ENCODE measurements at places on chromosomes 4 and X. TPM values are rescaled to one million over a fixed set of nuclear protein-coding genes. Genes with fewer than 3 reads are reported as not detected.

DNA sequence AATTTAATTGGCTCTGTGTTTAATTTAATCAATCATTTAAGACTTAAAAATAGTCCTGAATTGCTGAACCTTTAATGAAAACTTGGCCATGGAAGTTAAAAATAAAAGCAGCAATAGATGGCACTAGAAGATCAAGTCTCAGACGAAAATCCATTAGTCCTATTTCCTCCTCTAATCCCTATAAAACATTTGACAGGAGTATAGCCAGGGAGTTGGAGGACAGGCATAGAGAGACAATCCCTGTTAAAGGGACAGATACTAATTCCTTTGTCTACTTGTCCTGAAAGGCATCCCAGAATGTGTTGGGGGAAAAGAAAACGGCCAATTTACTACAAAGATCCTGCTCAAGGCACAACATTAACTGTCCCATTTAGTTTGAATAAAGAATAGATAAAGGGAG, 276.3 kb upstream of the TACR3 start:
- no peaks in the 10 kb centered on the region for H3K36me3 ChIP-seq
- H3K27me3 ChIP-seq = no peaks in the 10 kb centered on the region
- H3K27ac ChIP-seq = no peak overlapping the region
- no peaks in the 10 kb centered on the region for H3K4me1 ChIP-seq

Gene SLC9B1
- 2.2 TPM for total RNA-seq

DNA sequence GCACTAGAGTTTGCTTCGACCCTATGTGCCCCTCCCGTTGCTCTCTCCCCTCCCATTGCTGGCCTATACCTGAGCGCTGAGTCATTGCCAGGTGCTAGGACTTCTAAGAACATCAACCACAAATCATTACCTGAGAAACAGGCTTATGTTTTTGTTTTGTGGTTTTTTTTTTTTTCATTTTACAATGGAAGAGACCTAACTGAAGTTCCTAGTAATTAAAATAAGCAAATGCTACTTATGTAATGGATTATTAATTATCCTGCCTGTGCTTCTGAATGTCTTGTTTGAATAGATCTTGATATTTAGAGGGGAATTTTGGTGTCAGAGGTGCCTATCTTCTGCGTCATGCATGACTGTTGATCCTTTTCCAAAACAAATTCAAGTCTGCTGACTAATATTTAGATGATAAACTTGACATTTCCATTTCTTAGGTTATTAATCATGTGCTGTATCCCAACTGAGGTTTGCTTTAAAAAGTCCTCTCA, 275.4 kb upstream of the CPEB2 start:
- H3K4me1 ChIP-seq = no peaks in the 10 kb centered on the region
- H3K4me3 ChIP-seq = no peak overlapping the region

DNA sequence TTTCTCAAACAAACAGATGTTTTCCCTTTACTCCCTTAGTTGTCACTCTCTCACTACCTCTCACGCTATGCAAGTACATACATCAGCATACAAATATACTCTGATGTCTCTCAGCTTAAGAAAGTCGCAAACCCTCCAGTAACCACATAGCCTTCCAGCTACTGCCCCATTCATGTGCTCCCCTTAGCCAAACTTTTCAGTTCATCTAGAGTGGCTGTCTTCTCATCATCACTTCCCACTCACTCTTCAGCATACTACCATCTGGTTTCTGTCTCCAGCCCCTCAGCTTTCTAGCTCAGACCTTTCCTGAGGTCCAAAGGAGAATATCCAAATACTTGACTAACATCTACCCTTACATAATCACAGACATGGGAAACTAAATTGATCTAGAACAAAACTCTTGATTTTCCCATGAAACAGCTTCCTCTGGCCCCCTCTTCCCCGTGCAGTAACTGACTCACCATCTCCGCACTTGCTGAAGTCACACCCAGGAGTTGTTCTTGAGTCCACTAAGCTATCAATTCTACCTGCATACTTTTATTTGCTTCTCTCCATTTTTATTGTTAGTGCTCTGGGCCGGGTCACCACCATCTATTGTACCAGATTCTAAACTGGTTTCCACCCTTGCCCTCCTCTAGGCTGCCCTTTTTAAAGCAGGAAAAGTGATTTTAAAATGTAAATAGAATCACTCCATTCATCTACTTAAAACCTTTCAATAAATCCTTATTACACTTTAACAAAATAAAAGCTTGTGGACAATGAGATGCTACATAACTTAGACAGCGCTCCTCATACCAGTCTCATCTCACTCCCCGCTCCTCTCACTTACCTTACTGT, 57.2 kb downstream of the CASP6 start:
- H3K36me3 ChIP-seq = peaks cover 4% of the 10 kb centered on the region
- no peak overlapping the region for H3K27ac ChIP-seq
- H3K4me1 ChIP-seq = peaks cover 24% of the 10 kb centered on the region
- no peaks in the 10 kb centered on the region for H3K27me3 ChIP-seq

- H3K4me3 ChIP-seq = no peak overlapping the region
- peaks cover 2% of the 10 kb centered on the region for H3K4me1 ChIP-seq
- H3K27ac ChIP-seq = no peak overlapping the region
These were observed 39.6 kb downstream of the DGKK start for GRCh38 chrX:50430917-50431575.

- no peak for DNase-seq
- peaks cover 8% of the 10 kb centered on the region for H3K4me1 ChIP-seq
- H3K27me3 ChIP-seq = no peaks in the 10 kb centered on the region
- peaks cover under 1% of the 10 kb centered on the region for H3K36me3 ChIP-seq
These were observed 18.1 kb downstream of the USP46 start for GRCh38 chr4:52640808-52641565.

- H3K27me3 ChIP-seq = no peaks in the 10 kb centered on the region
- no peak overlapping the region for H3K27ac ChIP-seq
- no peak for DNase-seq
- H3K4me1 ChIP-seq = no peaks in the 10 kb centered on the region
- H3K4me3 ChIP-seq = no peak overlapping the region
- no peaks in the 10 kb centered on the region for H3K36me3 ChIP-seq
These were observed 605.8 kb upstream of the TENM3 start for GRCh38 chr4:181637186-181638105.

Gene PABPC4L
- total RNA-seq = not detected

Gene CLNK
- total RNA-seq = not detected

GRCh38 chr4:185743722-185744487, 68.1 kb downstream of the SORBS2 start:
- H3K27me3 ChIP-seq = peaks cover 8% of the 10 kb centered on the region
- H3K36me3 ChIP-seq = no peaks in the 10 kb centered on the region
- DNase-seq = no peak
- H3K4me3 ChIP-seq = no peak overlapping the region
- H3K27ac ChIP-seq = no peak overlapping the region

- DNase-seq = no peak
- peaks cover 16% of the 10 kb centered on the region for H3K4me1 ChIP-seq
- H3K27me3 ChIP-seq = peaks cover 73% of the 10 kb centered on the region
- H3K4me3 ChIP-seq = peak overlapping the region; percentile 96
These were observed 660 bp upstream of the HSPA4L start for GRCh38 chr4:127781300-127782024.

- H3K36me3 ChIP-seq = no peaks in the 10 kb centered on the region
- no peak for DNase-seq
- H3K27ac ChIP-seq = no peak overlapping the region
- peaks cover 5% of the 10 kb centered on the region for H3K27me3 ChIP-seq
- no peak overlapping the region for H3K4me3 ChIP-seq
These were observed 21.3 kb upstream of the SULT1E1 start for GRCh38 chr4:69881173-69881773.

DNA sequence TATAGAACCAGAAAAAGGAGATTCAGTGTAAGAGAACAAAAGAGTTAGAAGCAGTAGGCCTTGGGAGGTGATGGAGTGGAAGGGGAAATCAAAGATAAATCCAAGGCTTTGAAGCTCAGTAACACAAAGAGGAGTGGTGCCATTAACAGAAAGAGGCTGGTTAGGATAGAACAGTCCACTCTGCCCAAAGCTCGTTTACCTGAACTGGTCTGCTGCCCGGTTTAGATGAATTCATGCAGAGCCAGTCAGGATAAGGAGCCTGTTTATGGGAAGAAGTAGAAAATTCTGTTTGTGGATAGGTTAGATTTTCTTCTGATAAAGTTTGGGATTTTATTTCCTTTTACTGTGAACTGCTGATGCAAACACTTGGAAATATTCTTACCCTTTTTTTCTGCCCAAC, 80.6 kb downstream of the HMGB2 start:
- H3K4me3 ChIP-seq = no peak overlapping the region
- no peaks in the 10 kb centered on the region for H3K4me1 ChIP-seq
- H3K36me3 ChIP-seq = no peaks in the 10 kb centered on the region
- no peak overlapping the region for H3K27ac ChIP-seq

DNA sequence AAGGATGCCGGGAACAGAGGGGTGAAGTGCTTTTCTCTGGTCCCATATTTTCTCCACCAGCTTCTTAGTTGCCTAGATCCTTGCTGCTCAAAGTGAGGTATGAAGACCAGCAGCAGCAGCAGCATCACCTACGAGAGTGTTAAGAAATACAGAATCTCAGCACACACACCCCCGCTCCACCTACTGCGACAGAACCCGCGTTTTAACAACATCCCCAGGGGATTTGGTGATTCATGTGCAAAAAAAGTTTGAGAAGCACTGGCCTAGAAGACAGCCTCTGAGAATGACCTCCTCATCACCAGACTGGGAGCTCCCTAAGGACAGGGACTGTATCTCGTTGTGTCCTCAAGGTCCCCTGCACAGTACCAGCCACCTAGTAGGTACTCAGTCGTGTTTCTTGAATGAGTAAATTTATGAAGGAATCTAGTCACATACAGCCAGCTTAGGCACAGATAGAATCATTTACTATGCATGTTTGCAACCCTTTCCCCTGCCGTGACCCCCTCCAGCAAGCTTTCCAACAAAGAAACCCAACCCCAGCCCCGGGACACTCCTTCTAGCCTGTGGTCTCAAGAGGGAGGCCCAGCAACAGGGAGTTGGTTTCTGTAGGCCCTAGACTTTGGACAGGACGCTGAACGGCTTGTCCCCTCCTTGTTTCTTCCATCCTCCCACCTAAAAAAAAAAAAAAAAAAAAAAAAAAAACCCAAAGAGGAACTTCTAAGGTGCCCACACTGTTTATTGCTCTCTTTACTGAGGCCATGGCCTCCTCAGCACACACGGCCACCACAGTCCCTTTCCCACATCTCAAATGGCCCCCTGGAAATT, 21.5 kb downstream of the RTL5 start:
- DNase-seq = no peak
- H3K27ac ChIP-seq = no peak overlapping the region
- peaks cover 45% of the 10 kb centered on the region for H3K27me3 ChIP-seq
- H3K4me3 ChIP-seq = no peak overlapping the region
- H3K36me3 ChIP-seq = no peaks in the 10 kb centered on the region

- H3K4me1 ChIP-seq = no peaks in the 10 kb centered on the region
- peaks cover 4% of the 10 kb centered on the region for H3K36me3 ChIP-seq
- H3K27me3 ChIP-seq = no peaks in the 10 kb centered on the region
- H3K27ac ChIP-seq = no peak overlapping the region
These were observed 61.9 kb downstream of the SLC9A6 start for GRCh38 chrX:136047016-136047642.

Gene BCOR
- 44.7 TPM for total RNA-seq

DNA sequence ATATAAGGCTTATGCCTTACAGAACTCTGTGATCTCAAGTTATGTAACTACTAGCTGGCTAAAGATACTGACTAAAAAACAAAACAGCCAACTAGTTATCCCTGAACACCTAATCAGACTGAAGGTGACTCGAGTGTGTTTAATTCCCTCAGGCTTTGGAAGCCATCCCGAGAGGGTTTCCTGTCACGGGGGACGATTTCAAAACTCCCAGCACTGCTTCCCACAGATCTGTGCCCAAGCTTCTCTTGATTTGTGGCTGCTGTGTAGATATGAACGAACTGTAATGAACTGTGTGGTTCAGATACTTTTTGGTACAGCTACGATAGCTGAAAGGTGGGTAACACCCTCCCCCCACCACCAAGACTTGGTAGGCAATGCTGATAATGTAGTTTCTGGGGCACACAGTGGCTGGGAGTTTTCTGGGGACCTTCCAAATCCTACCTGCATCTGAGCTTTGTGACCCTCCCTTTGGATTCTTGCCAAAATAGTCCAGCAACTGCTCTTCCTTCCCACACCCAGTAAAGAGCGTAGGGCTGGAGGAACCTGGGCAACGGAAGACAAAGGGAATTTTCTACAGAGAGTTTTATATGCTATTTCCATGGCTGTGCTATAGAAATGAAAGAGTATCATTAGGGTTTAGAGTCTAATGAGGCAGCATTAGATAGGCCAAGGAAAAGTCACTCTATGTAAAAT, 148.8 kb downstream of the MGST2 start:
- peaks cover 2% of the 10 kb centered on the region for H3K4me1 ChIP-seq
- H3K36me3 ChIP-seq = peaks cover 4% of the 10 kb centered on the region
- H3K27me3 ChIP-seq = no peaks in the 10 kb centered on the region
- H3K27ac ChIP-seq = no peak overlapping the region
- H3K4me3 ChIP-seq = no peak overlapping the region
- DNase-seq = no peak

DNA sequence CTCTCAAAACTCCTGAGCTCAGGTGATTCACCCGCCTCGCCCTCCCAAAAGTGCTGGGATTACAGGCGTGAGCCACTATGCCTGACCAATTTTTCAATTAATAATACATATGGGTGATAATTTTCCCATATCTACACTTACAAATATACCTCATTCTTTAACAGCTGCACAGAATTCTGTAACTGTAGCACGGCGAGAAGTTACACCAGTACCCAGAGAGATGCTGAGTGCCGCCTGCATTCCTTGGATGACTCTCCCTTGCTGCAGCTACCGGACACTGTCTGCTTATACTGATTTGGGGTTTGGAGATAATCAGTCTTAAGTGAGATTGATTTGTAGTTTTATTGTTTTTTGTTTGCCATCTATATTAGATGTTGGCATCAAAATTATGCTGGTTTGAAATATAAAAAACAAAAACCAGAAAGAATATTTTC, 5.8 kb downstream of the TIFA start:
- DNase-seq = no peak
- peak overlapping the region; percentile 1 for H3K4me3 ChIP-seq
- H3K4me1 ChIP-seq = peaks cover 44% of the 10 kb centered on the region
- H3K27me3 ChIP-seq = no peaks in the 10 kb centered on the region
- H3K27ac ChIP-seq = no peak overlapping the region
- H3K36me3 ChIP-seq = peaks cover 43% of the 10 kb centered on the region

- peaks cover 2% of the 10 kb centered on the region for H3K36me3 ChIP-seq
- no peak for DNase-seq
- peaks cover 6% of the 10 kb centered on the region for H3K27me3 ChIP-seq
- H3K4me1 ChIP-seq = peaks cover 35% of the 10 kb centered on the region
- no peak overlapping the region for H3K4me3 ChIP-seq
These were observed 3.1 kb downstream of the TADA2B start for GRCh38 chr4:7045961-7046921.

Gene CT47B1
- total RNA-seq = not detected
